ENCODE measurements at places on chromosomes 12 and 14.

GRCh38 chr14:69395929-69396328, 2.2 kb downstream of the ERH start:
- no peak for DNase-seq

DNA sequence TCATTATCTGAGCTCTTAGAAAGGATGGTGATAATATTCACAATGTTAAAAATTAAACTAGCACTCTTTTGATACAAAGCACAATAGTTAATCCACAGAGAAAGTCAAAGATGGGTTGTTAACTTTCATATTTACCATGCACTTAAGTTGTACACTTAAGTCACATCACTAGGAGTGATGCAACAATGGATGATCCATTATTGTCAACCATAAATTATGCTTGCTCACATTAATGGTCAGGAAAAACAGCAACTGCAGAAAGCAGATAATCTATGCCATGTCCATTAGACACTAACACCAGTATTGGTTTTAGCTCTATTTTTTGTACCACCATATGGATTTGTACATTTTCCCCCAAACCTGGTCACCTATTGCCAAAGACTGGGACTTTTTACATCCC, 195.5 kb downstream of the FOXA1 start:
- DNase-seq: no peak

- no peak for DNase-seq
These were observed 2.4 kb downstream of the GZMH start for GRCh38 chr14:24607081-24607480.

DNA sequence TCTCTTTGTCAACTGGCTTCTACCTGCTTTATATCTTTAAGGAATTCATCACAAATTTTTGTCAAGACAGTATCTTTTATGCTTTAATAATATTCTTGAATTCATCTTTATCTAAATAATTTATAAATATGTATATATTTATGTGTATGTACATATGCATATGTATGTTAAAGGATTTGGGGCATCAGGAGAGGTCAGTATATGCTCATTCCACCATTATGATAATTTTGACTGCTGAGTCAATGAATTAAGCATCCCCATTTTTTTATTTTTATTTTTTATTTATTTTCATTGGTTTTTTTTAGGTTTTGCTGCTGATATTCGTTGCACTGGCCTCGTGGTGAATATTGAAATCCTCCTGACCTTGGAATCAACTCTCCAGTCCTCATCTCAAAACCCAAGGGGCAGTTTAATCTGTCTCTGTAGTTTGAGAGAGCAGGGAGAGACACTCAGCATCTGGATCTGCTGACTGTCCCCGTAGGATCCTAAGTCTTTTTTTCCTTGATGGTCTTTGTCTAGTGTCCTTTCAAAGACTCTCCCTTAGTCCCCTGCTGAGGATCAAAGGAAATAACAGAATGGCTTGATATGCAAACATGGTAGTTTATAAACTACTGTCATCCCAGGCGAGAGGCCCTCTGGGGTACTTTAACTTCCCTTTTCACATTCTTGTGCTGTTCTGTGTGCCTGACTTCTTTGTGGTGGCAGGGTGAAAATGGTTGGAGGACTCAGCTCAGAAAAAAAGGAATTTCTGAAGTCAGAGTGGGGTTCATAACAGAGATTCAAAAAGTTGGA, 218.7 kb downstream of the DIO2 start:
- DNase-seq: no peak

- DNase-seq: no peak
These were observed 210.8 kb upstream of the FLRT2 start for GRCh38 chr14:85319101-85319500.
